Chondrocyte (in vitro differentiated cells): ENCODE measurements at places on chromosomes 7 and 10.

DNA sequence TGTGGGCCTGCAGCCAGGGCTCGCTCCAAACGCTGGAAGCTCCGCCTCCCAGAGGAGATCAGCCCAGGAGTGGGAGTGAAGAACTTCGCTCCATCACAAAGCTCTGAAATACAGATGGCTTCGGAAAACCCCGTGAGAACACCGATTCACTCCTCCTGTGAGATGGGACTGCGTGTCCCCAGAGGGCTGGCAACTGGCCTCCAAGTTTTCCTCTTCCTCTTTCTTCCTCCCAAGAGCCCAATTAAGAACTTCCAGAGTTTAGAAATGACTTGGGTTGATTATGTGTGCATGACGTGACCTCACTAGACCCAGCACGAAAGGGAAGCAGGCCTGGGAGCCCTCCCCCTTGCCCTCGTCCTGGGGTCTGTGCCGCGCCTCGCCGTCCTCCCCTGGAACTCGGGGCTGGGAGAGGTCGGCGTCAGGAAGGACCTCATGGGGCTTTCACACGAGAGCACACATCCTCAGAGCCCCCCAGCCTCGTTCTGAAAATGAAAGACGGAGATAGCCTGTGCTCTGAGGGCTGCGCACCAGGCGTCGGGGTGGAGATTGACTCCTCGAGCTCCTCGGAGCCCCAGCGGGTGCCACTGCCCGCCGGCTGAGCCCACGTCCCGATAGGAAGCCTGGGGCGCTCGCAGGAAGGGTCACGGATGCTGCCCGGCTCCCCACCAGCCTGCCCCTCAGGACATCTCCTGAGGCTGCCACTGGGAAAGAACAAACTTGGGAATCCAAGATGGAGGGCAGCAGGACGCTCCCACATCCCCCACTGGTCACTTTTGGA is 37.8 kb downstream of the PTPRN2 start:
- peak; percentile 76 for DNase-seq

DNA sequence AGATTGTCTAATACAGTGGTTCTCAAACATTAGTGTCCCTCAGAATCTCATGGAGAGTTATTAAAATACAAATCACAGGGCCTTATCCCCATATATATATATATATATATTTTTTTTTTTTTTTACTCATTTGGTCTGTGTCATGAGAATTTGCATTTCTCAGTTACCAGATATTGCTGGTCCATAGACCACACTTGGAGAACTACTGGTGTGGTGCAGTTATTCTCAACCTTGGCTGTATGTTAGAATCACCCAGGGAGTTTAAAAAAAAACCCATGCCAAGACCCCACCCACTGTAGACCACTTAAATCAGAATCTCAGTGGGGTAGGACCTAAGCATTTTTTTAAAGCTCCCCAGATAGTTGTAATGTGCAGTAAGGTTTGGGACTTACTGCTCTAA is 179.9 kb downstream of the AUTS2 start:
- DNase-seq = no peak

GRCh38 chr10:101012525-101013364 is 13.1 kb downstream of the LZTS2 start:
- DNase-seq = peak; percentile 94

DNA sequence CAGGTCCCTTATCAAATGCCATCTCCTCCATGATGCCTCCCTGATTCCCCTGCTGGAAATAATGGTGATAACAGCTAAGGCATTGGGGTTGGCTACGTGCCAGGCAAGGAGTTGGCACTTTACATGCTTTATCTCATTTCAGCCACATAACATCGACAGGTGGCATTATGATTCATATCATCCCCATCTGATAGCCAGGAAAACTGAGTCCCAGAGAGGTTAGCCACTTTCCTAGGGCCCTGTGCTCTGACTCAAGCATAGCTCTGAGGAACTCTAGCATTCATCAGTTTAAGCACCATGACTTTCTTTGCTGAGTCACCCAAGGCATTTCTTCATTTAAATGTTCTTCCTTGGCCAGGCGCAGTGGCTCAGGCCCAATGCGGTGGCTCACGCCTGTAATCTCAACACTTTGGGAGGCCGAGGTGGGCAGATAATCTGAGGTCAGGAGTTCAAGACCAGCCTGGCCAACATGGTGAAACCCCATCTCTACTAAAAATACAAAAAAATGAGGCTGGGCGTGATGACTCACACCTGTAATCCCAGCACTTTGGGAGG is 6.6 kb downstream of the LEP start:
- peak; percentile 46 for DNase-seq

- no peak for DNase-seq
These were observed 130.0 kb downstream of the TES start for GRCh38 chr7:116340201-116340847.

GRCh38 chr7:25662841-25663800 is 434.8 kb upstream of the NPVF start:
- DNase-seq = no peak

DNA sequence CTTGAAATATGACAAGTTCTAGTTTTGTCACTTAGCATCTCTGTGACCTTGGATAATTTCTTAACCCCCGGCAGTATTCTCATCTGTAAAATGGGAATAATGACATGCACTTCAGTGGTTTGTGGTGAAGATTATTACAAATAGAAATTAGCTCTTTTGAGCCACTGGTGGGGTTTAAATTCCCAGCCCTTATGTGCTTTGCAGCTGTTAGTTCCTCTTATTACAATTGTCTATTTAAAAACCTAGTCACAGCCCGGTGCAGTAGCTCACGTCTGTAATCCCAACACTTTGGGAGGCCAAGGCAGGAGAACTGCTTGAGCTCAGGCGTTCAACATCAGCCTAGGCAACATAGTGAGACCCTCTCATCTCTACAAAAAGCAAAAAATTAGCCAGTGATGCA is 30.1 kb downstream of the CAV1 start:
- no peak for DNase-seq

GRCh38 chr7:6232116-6232515 is 40.3 kb downstream of the CYTH3 start:
- no peak for DNase-seq
